EL (cell line): ENCODE measurements at places on chromosomes 7 and 10.

DNA sequence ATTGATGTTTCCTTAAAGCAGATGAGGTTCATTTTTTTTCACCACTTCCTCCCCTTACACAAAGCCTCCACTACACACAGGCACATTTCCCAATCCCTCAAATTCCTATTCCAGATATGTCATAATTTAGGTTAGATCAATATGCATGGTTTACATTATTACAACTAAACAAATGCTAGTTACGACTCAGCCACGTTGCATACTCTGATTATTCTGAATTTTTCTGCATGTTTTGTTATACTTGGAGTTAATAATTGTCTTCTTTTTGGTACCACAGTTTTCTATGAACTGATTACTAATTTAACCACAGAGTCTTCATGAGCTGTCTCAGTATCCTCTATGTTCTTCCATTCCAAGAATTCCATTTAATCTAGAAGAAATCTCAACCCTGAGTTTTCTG is 4.4 kb upstream of the BICC1 start:
- DNase-seq = peak; percentile 87

GRCh38 chr7:84720456-84721097 is 466.3 kb downstream of the SEMA3D start:
- DNase-seq = peak; percentile 23

DNA sequence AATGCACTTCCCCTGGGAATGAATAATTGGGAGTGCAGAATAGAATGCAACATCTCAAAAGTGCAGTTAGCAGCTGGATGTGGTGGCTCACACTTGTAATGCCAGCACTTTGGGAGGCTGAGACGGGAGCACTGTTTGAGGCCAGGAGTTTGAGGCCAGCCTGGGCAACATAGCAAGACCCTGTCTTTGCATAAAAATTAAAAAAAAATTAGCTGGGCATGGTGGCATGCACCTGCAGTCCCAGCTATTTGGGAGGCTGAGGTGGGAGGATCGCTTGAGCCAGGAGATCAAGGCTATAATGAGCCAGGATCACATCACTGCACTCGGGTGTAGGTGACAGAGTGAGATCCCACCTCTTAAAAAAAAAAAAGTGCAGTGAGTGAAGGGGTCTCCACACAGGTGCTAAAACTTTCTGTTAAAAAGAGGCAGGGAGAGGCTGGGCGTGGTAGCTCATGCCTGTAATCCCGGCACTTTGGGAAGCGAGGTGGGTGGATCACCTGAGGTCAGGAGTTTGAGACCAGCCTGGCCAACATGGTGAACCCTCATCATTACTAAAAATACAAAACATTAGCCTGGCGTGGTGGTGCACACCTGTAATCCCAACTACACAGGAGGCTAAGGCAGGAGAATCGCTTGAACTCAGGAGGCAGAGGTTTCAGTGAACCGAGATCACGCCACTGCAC is 13.5 kb upstream of the ZMIZ1 start:
- DNase-seq = no peak

DNA sequence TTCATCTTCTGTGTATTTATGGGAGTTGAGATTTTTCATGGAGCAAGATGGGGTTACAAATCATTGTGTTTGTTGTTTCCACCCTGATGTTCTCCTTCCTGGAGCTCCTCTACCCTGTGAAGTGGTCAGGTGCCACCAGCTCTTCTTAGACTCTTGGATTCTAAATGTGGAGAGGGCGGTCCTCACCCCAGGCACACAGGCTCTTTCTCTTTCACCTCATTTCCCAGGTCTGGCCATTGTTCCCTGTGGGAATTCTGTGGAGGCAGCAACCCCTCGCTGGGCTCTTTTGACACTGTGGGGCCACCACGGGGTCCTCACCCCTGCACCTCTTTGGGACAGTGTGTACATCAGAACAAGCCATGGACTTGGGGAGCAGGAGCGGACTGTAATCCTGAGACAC is 95.9 kb downstream of the TRRAP start:
- DNase-seq = no peak

- DNase-seq = peak; percentile 92
Observed at GRCh38 chr10:35058134-35058533, 32.0 kb downstream of the CUL2 start.

GRCh38 chr7:155763691-155764437 is 48.4 kb downstream of the SHH start:
- no peak for DNase-seq

DNA sequence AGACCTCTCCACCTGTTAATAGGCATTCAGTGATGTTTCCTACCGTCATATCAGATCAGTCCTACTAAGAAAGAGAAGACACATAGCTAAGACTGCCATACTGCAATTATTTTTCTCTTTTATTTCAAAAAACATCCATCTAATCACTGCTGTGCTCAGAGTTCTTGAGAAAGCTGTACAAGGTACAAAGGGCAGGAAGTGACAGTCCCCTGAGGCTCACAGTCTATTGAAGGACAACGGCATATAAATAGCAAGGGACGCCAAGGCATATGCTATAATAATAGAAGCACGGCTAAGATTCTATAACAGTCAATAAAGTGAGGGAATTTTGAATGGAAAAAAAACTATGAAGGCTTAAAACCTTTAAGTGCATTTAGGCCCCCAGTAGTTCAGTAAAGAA is 415.3 kb upstream of the NRP1 start:
- no peak for DNase-seq

GRCh38 chr7:107939573-107940489 is 48.8 kb downstream of the DLD start:
- peak; percentile 84 for DNase-seq

- peak; percentile 72 for DNase-seq
Observed at GRCh38 chr7:100119970-100120732, 717 bp downstream of the CNPY4 start.
